ENCODE measurements at places on chromosomes 1 and 21.

DNA sequence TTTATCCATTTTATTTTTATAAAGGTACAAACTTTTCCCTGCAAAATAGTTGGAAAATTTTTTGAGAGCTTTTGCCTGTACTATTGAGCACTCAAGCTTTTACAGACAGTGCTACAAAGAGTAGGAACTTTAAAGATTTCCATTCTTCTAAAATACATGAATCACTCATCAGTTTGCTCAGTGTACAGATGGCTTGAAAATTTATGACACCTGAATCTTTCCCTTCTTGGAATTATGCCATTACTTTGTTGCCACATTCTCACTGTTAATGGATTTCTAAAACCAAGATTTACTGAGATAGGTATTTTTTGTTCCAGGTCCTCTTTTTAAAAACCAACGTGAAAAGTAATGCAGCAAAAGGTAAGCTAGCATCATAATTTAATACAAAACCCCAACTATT is 76.0 kb downstream of the GPATCH2 start:
- DNase-seq: no peak

DNA sequence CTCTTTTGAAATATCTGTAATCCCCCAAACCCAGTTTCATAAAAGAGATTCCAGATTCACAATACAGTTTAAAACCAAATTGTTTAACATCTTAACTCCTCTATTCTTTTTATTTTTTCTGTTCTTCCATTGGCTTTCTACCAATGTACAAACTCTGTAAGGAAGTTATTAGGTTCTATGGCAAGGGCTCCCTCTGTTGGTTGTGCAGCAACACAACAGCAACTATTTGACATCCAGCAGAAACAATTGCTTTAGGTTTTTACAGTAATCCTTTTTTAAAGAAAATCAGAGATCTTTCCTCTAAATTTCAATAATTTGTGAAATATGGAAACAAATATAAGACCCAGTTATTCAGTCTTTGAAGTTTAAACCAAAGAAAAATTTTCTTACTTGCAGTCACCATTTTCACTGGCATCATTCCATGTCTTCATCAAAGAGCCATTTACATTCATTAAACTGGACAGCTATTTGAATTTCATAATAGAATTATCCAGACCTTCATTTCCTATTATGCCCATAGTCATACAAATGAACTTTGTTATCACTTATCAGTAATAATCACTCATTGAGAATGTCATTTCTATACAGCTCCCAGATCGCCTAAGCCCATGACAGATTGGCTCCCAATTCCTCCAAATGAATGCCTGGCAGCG is 46.5 kb upstream of the RNF11 start:
- no peak for DNase-seq

DNA sequence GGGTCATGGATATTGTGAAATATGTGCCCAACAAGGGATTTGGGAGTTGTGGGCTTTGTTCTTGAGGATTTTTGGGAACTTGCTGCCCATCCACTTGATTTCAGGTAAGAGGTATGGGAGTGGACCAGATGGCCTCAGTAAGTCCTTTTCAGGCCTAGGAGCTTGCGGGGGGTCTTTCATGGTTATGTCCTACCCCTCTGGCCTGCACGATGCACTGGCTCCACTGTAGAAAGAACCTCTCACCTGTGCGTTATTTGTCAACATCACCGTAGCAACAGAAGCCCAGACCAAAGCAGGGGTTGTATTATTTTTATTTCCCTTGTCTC is 8.6 kb downstream of the RIIAD1 start:
- no peak for DNase-seq

GRCh38 chr1:23979387-23979880 is 693 bp downstream of the SRSF10 start:
- no peak for DNase-seq

GRCh38 chr1:64474133-64474532 is 4.2 kb downstream of the CACHD1 start:
- no peak for DNase-seq

GRCh38 chr1:44101328-44101727 is 17.3 kb upstream of the KLF17 start:
- no peak for DNase-seq

- DNase-seq: peak; percentile 22
Observed at GRCh38 chr1:10494754-10495474, 20.2 kb downstream of the PEX14 start.

- DNase-seq: no peak
Observed at GRCh38 chr1:194133152-194133551, 946.7 kb upstream of the B3GALT2 start.

GRCh38 chr21:45963232-45963570 is 18.4 kb upstream of the COL6A1 start:
- DNase-seq: no peak

DNA sequence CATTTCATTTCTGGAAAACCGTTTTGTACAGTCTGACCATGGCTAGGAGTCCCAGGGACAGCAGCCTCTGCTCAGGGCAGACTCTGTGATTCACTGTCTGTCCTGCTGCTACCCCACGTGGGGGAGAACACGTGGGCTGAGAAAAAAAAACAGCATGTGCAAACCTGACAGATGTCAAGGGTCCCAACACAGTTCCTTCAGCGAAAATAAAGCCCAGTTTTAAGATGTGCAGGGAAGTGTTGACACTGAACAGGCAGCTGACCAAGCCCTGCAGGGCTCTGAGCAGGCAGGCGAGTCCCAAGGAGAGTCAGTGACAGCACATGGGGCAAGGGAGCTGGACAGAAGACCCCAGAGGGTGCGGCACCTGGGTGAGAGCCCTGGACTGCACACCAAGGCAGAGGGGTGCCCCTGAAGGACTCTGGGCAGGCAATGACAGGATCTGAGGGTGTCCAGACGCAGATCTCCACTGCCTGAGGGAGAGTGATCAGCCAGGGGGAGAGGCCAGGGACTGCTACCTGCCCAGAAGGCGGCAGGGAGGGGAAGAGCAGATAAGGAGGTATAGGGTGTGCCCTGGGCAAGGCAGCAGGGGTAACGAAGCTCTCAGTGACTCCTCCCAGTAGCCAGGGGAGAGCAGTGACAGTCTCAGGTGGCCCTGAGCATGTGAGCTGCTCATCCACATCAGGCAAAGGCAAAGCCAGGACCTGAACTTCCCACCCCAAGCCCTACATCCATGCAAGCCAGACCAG is 5.1 kb upstream of the SPATC1L start:
- DNase-seq: no peak

DNA sequence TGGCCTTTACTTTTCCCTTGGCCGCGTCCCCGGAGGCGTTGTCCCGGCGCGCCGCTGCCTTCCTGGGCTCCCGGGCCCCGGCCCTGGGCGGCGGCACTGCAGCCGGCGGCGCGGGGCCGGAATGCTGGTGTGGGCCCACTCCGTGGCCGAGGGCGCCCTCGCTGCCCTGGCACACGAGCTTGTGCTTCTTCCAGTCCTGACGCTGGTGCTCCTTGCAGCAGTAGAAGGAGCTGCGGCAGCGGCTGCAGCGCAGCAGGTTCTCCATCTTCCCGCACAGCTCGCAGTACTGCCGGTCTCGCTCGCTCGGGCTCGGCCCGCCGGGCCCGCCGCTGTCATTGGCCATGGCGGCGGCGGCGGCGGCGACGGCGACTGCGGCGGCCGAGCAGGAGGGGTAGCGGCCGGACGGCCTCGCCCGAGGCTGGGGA is 529 bp downstream of the EGLN1 start:
- peak; percentile 38 for DNase-seq

DNA sequence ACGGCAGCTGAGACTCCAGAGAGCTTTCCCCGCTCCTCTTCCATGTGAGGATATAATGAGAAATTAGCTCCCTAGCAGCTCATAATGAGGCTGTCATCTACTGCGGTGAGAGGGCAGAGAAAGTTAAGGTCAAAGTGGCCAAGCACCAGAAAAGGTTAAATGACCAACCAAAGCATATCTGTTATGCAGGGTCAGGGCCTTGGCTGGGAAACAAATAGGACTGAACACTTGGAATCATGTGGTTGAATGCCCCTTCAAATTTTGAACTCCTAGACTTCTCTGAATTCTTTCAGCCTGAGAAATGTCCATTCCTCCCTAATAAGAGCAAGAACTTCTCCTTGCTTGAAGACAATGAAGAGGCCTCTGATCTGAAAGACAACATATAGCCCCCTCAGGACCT is 115.9 kb downstream of the TM2D1 start:
- no peak for DNase-seq

DNA sequence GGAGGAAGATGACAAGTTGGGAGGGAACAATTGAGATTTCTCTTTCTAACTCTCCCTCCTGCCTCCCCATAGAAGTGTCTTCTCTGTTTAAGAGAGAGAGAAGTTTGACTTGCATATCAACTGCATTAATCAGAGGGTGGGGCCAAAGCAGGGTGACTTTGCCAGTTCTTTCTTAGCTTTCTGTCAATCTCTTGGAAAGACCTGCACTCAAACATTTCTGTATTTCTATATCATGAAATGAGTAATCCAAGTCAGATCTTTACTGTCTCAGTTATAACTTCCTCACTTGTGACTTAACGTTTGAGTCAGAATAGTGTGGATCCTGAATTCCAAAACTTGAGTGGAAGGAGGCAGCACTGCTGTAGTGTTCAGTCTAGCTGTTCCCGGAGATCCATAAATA is 180.8 kb upstream of the KCNK2 start:
- DNase-seq: no peak

DNA sequence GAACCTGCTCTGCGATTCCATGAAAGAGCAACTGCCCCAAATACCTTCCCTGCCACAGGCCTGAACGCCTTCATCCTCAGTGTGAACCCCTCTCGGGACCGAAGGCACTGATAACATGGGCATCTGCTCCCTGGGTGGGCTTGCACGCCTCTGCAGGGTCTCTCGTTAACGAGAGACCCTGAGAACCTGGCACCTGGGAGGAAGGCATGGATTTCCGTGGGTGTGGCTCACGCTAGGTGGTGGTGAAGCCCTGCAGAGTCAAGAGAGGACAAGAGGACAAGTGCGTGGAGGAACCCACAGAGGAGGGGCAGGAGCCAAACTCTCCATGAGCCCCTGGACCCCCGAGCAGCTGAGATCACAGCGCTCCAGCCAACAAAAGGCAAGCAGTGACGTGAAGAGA is 26.8 kb upstream of the COL6A2 start:
- DNase-seq: no peak

DNA sequence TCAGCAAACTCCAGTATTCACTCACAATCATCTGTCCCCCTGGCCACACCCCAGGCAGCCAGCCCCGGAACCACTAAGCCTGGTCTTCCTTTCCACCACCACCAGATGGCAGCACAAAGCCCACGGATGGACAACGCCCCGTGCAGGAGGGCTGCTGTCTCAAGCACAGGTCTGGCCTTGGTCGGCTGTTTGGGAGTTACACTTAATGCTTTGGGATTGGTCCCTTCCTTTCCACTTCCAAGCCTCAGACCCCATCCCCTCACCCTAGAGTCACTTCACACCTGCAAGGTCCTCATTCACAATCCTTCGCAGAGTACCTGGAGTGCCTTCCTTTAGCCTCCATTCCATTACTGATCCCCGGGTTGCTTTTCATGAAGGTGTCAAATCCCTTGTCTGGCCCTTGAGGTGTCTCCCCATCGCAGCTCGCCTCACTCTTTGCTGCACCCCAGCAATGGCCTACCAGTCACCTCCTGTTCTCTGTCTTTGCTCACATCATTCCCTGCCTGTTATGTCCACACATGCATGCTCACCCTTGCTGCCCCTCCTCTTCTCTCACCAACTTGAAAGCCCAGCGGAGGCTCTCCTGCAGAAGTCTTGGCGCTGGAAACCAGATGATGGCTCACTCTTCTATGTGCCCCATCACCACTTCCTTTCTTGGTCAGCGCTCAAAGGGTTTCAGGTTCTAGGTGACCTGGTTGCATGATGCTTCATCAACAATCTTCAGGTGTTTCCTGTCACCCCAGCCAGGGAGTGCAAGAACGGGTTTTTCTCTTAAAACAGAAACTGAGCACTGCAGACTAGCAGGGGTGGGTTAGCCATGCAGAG is 24.9 kb upstream of the KCNA2 start:
- peak; percentile 31 for DNase-seq

DNA sequence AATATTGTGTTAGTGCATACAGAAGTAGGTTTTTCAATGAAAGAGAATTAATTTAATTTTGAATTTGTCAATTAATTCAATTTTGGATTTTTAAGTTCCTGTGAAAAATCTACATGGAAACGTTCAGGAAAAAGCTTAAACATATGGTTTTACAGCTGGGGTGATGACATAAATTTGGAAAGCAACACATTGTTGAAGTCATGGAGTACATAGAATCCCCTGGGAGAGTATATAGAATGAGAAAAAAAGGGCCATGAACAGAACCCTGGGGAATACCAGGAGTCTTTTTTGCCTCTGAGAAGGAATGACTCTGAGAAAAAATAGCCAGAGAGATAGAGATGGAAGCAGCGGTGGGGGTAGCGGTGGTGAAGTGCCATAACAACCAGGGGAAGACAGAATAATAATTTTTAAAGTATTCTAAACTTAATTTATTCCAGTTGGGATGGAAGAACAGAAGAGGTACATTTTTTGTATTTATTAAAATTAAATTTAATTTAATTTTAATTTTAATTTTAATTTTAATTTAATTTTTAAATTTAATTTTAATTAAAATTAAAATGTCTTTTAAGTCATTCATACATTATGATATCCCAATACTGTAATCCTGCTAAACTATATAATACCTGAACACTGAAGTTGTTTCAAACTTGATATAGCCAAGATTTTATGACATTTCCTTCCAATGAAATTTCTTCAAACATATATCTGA is 48.9 kb downstream of the NME7 start:
- no peak for DNase-seq

DNA sequence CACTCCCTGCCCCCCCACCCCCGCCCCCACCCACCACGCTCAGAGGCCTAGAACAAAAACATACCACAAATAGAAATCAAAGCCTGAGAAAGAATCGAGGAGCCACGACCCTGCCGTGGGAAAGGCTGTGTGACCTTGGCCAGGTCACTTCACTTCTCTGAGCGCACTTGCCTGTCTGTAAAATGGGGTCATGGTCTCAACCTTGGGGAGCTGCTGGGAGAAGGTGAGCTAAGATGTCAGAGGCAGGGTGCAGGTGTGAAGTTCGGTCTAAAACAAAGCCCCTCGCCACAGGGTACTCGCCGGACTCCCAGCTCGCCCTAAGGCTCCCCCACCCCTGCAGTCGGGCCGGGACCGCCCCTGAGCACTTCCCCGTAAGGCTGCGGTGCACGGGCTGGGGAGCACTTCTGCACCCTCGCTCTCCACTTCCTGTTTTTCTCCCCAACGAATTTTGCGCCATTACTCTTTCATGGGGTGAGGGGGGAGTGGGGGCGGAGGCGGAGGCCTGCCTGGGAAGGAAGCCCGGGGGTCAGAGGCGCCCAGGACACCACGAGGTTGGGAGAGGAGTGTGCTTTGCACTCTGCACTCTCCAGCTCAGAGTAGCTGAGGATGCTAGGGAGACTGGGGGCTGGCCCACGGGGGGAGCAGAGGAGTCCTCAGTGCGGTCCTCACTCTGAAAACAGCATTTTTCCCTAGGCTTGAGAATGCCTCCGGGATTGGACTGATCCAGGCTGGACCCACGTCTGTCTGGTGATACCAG is 21.9 kb upstream of the PIK3CD start:
- DNase-seq: no peak

DNA sequence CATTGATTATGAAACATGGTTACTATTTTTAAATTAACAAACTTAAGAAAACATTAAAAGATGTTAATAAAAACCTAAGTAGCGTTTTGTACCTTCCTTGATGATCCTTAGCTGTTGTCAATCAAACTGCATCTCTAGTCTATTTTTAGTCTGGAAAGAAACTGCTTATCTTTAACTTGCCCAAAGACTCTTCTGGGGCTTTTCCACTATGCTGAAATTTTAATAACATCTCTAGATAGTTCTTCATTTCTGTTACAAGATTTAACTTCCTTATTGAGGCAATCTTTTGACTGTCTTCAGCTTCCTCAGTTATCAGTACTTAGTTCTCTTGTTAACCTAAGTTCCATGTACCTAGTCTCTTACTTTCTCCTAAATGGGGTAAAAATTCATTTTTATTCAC is 135.9 kb upstream of the HMCN1 start:
- no peak for DNase-seq

- DNase-seq: no peak
Observed at GRCh38 chr21:17775431-17776126, 43.6 kb downstream of the C21orf91 start.

All from nucleus accumbens (tissue), 56 donors.